Kidney tubule cell (primary cell): ENCODE measurements at places on chromosomes 7 and 10.

DNA sequence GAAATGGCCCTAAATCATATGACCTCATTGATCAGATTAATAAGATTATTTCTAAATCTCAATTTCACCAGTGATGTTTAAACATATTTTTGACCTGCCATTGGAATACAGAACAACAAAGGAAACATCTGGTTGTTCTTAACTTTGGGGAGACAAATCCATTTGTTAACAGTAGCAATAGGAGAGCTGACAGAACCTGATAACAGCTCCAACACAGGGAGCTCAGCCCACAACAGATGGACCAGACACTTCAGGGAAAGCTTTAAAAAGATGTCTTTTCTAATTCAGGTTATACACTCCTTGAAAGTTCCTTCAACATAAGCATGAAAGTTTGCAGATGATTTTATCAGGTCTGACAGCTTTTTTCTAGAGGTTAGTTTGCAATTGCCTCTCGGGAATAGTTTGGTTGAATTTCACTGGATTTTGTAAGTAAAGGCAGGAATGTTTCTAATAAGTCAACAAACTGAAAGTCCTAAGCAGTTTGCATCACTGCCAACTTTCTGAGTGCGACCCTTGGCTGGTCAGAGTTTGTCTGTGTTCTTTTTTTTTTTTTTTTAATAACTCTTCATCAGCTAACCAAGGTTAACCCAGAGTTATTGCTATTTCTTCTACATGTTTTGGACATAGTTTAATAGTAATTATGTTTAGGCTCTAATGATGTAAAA is 6.5 kb upstream of the MET start:
- no peak for DNase-seq

DNA sequence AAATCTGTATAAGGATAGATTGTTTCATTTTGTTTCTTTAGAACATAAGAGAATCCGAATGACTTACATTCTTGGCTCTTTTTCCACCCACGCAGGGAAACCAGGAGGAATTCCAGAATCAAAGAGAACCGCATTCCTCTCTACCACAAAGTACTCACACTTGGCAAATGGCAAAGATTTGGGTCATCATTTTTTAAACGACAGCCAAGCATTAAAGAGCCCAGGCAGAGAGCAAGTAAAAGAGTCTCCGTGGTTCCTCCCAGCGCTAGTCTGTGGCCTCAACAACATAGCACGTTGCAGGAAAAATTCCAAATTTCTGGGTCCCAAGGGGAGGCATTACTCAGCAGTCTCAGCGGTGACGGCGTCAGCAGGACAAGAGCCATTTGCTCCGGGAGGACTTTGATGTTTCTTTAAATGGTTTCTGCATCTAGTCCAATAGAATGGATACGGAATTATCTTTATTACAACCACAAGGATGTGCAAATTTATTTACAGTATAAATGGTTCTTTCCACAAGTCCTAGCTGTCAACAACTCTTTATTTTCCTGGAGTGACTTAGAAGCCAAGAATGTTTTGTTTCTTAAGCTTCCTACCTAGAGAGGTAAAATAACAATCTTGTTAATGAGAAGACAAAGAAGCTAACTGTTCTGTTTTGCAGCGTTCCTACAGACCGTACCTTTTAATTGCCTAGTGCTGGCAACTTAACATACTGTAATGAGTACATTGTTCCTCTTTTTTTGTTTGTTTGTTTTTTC is 232.5 kb downstream of the SKIDA1 start:
- peak; percentile 99 for DNase-seq

- peak; percentile 27 for DNase-seq
Measured at GRCh38 chr10:79049931-79050895, 18.6 kb upstream of the ZMIZ1 start.

DNA sequence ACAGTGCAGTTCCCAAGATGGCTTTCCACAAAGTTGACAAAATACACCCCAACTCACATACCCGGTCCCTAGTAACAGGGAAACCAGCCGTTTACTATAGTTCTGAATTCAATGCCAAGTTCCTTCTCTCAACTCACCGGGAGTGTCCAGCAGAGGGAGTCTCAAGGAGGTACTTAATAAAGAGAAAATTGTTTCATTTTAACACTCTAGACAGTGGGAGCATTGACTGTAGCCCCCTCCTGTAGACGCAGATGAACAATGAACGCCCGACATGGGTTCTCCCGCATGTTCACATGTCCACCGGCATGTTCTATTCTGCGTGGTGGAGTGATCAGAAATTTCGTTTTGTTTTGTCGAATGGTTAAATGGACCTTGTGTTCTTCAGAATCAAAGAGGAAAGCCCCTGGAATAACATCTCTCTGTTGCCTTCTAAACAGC is 1.9 kb downstream of the HIPK2 start:
- peak; percentile 81 for DNase-seq

GRCh38 chr7:150413640-150414081 is 34.5 kb downstream of the ZNF775 start:
- DNase-seq = peak; percentile 44

- no peak for DNase-seq
Measured at GRCh38 chr7:38465956-38466355, 165.2 kb downstream of the AMPH start.

DNA sequence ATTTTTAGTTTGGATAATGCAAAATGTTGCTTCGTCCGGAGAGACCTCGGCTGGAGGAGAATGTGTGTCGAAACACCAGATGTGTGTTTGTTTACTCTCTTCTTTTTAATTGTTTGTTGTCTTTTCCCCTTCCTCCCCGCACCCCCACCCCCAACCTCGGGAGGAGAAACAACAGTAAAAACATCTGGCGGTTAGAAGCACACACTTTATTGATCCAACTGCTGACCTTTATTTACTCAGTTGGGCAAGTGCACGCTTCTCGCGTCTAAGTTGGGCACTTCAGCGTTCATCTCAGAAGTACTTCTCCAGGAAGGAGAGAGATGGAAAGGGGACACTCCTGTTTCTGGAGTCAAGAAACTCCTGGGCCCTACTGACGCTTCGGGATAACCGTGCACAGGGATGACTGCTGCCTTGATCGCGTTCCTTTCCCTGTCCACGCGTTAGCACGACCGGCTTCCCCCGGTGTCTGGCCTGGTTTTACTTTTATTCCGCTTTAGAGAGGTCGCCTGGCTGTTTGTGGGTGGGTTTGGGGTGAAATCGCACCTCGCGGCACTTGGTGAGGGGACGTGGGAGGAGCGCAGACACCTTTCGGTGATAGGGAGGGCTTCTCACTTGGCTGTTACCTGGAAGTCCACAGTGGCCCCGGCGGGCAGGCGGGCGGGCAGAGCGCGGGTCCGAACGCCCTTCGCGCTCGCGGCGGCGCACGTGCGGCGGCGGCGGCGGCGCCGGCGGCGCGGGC is 168.3 kb upstream of the PPP1R3A start:
- peak; percentile 53 for DNase-seq

GRCh38 chr10:110498087-110498981 is 627 bp downstream of the DUSP5 start:
- DNase-seq = peak; percentile 67

- no peak for DNase-seq
Measured at GRCh38 chr7:70612811-70613210, 519.1 kb upstream of the GALNT17 start.

- DNase-seq = no peak
Measured at GRCh38 chr7:376306-377079, 86.5 kb downstream of the FOXL3 start.

- peak; percentile 23 for DNase-seq
Measured at GRCh38 chr7:108402865-108403264, 53.4 kb downstream of the NRCAM start.

DNA sequence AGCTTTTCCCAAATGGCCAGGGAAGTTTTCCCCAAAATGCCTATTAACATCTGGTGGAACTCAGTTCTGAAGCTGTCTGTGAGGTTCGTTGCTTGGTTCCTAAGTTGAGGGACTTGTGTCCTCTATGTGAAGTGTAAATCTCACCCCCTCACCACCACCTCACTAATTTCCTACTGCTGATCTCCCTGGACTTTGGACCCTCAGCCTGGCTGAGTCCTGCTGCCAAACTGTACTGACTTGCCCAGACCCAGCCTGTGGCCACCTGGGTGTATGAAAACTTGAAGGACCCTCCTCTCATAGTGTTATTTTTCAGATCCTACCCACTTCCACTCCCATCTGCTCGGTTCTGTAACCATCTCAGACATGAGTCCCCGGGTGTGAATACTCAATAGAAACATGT is 94.9 kb downstream of the MET start:
- DNase-seq = no peak

GRCh38 chr10:11863353-11864109 is 40.4 kb downstream of the PROSER2 start:
- DNase-seq = peak; percentile 30

GRCh38 chr7:90738249-90738648 is 142.1 kb downstream of the CDK14 start:
- DNase-seq = no peak

DNA sequence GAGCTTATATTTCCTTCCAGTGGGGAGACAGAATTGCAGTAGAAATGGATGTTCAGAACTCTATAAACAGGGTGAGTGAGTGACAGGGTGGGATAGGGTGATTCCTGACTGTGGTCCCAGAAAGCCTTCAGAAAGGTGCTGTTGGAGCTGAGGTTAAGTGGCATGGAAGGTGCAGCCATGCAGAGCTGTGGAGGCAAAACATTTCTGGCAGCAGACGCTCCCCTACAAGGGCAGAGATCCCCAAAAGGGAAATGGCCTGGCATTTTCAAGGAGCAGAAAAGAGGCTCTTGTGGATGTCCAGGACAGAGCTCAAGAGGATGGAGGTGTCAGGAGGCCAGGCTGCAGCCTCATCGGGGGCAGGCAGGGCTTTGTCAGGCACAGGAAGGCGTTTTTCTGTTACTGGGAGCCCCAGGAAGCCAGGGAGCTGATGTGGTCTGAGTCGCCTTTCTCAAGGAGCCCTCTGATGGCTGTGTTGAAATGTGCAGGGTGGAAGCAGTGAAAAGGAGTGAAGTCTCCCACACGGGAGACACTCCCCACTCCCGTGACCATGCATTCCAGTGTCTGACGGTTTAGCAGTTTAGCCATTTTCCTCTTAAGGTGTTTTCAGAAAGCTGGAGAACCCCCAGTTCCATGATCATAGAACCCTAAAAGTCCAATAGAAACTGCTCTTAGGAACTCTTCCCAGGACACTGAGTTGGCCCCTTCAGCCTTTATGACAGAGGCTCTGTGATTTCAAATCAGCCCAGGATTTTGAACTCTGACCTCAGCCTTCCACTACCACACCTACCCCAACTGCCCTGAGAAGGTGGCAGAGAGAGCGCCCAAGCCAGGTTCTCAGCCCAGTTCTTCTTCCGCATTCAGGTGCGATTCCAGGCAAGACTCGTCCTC is 96.2 kb downstream of the C10orf105 start:
- peak; percentile 29 for DNase-seq

DNA sequence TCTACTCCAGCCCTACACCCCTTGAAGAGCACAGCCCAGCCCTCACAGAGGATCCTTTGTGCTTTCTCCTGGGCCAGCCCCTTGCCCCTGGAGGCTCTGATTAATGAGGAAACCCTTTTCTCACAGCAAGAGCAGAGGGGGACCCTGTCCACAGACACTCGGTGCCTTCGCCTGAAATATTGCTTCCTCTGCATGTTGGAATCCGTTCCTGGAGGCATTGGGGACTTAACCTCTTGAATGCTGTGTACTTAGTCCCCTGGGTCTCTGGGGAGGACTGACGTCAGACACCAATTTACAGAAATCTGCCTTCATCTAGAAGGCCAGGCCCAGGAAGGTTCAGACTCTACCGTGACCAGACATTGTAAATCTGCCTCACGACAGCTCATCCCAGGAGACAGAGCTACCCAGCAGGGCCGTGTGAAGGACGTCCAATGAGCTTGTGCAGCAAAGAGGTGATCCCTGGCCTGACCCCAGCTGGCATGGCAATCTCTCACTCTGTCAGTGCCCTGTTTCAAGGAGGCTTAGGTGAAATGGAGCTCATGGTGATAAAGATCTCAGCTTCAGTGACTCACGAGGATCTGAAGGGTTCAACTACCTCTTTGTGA is 8.1 kb upstream of the TMEM72 start:
- DNase-seq = no peak

DNA sequence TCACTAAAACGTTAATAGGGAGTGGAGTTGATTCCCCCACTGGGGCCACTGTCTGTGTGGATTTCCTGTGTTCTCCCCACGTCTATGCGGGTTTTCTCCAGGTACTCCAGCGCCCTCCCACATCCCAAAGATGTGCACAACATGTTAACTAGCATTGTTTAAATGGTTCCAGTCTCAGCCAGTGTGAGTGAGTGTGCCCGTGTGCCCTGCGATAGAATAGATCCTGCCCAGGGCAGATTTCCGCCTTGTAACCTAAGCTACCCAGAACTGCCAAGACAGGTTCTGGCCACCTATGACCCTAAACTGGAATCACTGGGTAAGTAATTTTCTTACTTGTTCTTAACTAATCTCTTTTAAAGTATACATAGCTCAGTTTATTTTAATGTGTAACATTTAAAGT is 58.5 kb downstream of the CCDC6 start:
- DNase-seq = no peak

DNA sequence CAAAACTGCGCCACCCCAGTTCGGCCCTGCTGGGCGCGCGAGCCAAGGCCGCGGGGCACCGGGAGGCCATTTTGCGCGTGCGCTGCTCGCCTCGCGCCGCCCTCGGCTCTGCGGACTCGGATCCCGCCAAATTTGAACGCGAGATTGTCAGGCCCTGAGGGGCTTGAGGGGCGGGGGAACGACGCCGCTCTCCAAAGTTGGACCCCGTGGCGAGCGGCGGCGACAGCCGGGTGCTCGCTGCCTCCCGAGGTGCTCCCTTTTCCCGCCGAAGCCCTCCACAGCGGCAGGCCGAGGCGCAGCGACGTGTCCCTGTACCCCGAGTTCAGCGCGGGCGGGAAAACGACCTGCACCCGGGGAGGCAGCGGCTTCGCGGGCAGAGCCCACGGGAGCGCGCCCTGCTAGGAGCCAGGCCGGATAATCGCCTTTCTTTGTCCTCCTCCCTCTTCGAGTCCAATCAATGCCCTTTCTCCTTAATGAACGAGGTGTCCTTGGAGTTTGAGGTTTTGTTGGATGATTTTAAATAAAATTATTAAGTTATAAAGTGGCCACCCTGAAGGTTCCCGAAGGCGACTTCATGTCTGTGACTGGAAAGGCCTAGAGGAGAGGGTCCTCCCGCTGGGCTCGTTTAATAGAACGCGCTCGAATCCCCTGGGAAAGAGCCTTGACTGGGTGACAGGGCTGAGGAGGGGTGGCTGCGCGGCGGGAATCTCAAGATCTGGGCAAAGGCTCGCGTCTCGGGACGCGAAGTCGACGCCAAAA is 10.7 kb upstream of the SPAG6 start:
- DNase-seq = no peak

DNA sequence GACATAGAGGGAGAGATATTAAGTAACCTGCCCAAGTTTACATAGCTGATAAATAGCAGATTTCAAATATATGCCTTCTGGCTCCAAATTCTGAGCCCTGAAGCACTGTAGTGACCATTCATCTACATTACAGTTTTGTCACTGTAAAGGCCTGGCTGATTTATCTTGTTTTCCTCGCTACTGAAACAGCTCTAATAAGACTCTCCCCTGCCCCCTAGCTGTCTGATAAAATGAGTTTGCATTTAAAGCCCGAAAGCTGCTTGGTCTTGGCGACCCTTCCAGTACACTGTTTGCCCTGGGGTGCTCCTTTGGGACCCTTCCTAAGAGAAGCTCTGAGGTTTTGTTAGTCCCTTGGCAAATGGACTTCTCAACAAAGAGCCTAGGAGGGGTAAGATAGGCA is 59.7 kb upstream of the RAB11FIP2 start:
- DNase-seq = peak; percentile 15
